ENCODE measurements at places on chromosomes 13 and 19.

DNA sequence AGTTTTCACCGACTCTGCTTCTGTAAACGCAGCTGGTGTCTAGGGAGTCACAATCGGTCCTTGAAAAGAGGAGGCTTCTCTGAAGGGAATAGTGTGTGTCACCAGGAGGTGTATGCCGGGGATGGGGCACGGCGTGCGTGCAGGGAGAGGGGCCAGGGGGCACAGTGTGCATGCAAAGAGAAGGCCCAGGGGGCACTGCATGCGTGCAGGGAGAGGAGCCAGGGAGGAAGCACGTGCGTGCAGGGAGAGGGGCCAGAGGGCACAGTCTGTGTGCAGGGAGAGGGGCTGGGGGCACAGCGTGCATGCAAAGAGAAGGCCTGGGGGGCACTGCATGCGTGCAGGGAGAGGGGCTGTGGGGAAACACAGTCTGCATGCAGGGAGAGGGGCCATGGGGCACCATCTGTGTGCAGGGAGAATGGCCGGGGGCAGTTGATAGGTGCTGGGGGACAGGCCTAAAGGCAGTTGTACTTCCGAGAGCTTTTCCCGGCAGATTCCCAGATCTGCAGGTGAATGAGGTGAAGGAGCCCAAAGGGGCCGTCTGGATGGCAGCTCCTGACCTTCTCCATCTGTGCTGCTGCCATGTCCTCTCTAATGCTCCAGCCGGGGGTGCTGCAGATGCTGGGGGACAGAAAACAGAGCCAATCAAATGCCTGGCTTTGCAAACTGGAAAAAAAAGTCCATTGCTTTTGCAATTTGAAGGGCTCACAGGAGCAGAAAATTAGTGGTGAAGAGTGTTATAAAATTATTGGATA lies 36.4 kb downstream of the ATP11A start:
- DNase-seq, result no peak

DNA sequence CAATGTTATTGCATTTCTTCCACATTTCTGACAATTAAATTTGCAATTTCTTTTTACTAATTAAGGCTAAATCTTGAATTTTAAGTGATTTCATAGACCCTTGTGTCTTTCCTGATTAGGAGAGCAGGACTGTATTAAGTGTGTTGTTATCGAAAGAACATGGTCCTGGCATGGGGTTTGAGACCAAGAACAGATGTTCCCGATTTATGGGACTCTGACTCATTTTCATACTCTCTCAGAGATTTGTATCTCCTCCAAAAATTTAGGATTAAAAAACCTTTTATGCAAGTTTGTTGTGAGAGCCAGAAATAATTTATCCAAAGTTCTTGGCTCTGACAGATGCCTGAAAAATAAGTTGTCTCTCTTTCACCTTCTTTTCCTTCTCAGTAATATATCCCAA lies 589.3 kb upstream of the ARGLU1 start:
- no peak for DNase-seq

DNA sequence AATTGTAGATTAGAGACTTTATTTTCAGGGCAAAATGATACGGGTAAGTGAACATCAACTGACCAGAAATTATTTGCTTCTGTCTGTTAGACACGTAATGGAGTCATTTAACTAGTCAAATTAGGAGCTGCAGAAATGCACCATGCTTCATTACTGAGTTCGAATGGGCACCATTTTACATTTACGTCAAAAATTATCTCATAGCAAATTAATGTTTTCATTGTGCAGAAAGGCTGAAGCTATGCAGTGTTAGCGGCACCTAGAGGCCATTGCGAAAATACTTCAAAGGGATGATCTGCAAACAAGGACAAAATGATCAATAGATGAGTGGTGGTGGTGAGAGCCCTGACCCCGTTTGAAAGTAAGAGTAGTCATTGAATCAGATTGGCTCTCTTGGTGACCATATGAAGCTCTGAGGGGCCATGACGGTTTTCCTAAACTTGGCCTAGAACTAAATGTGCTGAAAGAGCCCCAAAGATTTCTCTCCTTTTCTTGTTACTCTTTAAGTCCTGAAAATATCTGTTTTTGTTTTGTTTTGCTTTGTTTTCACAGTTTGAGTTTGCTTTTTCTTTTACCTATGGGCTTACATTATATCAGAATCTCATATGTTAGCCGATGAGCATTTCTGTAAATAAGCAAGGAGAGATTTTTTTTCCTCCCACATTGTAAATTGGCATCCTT lies 277.9 kb downstream of the ZNF536 start:
- DNase-seq, result peak; percentile 19

- DNase-seq, result peak; percentile 87
Measured at GRCh38 chr13:33251131-33251661, 34.4 kb downstream of the STARD13 start.

GRCh38 chr13:46571189-46571908 lies 18.4 kb downstream of the LRCH1 start:
- DNase-seq, result no peak

- no peak for DNase-seq
Measured at GRCh38 chr19:18221815-18222725, 4.2 kb downstream of the PDE4C start.

DNA sequence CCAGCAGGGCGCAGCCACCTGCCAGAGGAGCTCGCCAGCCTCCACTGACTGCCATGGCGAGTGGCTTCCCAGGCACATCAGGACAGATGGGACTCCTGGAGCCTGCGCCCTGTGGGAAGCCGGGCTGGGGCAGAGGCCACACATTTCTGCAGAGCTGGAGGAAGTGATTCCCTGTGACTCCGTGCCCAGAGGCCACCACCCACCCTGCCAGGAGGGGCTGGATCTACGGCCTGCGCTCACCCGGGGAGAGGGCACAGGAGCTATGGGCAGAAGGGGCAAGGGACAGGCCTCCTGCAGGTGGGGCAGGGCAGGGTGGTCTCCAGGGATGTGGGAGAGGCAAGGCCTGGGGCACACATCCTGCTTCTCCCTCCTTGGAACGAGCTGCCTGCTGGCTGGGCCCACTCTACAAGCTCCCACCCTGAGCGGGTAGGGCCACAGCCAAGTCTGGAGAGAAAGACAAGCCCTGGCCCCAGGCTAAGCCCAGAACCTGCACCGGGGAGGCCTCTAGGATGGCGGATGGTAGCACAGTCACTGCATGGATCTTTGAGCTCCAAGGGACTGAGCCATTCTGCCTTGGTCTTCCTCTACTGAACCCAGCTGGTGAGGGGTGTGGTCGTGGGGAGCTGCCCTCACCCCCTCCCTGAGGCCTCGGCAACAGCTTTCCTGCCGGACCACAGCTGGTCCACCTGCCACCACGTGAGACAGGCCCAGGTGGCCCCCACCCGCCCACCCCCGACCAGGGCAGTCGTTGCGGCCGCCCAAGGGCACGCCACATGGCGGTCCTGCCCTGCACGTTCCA lies 40.6 kb downstream of the CEBPG start:
- no peak for DNase-seq
